Panc1 (cell line): ENCODE measurements at places on chromosomes 5 and 9.

DNA sequence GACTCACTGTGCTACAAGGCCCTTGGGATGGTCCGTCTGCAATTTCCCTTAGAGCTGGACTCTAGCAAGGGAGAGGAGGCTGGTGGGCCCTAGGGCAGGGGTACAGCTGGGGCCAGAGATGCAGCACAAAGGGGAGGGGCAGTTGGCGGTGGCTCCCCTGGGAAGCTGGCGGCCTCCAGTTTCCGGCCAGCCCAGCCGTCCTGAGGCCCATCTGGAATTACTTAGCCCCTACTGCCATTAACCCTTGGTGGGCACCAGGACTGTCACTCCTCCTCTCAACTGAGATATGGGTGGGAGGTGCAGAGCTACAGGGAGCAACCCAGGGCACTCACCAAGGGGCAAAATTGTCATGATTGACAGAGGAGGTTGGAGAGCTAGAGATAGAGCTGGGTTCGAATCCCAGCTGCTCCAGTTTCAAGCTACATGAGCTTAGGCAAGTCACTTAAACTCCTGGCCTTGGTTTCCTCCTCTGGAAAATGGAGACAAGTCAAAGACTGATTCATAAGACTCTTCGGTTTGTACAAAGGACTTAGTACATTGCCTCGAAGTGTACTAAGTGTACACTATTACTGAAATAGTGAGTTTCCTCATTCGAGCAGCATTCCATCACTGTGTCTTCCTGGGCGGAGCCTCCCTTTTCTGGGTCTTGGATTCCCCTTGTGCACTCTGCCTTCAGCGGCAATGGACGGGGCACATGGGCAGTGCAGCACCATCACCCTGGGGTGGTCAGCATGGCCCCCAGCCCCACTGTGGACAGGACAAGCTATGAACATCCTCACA lies 2.7 kb upstream of the PDGFRB start:
- no peak for DNase-seq

- no peak for DNase-seq
Measured at GRCh38 chr9:128696923-128697707, 5.2 kb upstream of the PKN3 start.

DNA sequence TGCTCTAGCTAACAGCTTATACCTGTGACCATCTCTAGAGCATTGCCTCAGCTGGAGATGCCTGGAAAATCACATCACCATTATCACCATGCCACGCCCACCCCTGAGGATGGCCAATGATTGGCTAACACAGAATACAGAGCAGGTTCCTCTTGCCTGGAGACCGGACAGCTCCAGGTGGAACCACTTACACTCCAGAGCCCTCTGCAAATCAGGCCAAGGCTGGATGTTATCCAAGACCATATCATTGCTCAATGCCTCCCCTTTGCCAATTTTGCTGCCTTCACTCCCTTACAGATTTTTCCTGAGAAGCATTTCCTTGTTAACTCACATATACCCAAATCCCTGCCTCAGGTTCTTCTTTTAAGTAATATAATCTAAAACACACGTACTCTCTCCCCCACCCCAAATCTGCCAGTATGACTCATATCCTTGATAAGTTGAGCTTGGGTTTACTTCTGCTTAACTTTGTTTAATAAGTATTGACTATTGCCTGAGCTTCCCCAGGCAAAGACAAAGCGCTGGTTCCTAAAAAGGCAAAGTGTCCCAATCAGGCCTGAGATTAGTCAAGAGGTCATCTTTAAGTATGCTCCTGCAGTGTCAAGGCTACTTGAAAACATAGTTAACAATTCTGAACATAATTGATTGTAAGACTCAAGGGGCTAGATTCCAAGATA lies 309.6 kb downstream of the EPB41L4A start:
- no peak for DNase-seq

GRCh38 chr9:112571624-112572355 lies 85.2 kb downstream of the KIAA1958 start:
- DNase-seq = no peak

GRCh38 chr9:83625178-83625577 lies 2.2 kb downstream of the IDNK start:
- DNase-seq = no peak

- no peak for DNase-seq
Measured at GRCh38 chr9:109652971-109653370, 127.0 kb upstream of the PALM2AKAP2 start.

DNA sequence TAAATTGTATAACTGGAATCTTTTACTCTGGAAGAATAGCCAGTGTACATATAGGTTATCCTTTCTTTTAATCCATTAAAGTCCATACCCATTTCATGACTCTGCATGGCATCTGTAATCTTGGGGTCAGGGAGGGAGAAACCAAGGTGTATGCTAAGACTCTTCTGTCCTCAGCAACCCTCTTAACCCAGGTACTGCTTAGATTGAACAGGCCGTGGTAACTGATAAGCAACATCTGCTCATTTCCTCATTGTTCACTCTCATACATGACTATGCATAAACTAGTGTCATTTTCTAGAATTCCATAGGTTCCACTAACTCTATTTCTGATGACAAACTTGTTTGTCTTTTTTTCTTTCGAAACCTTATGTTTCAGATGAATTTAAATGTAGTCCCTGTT lies 69.3 kb upstream of the IFNE start:
- no peak for DNase-seq

- DNase-seq = no peak
Measured at GRCh38 chr5:163696579-163696887, 191.1 kb downstream of the MAT2B start.

DNA sequence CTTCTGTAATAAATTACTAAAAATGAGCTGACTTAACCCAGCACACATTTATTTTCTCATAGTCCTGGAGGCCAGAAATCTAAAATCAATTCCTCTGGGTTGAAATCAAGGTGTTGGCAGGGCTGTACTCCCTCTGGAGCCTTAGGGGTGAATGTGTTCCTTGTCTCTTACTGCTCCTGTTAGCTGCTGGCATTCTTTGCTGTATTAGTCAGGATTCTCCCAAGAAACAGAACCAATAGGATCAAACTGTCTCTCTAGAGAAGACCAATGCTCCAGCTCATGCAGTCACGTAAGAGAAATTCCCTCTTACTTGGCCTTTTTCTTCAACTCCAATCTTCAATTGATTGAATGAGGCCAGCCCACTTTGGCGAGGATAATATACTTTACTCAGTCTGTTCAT lies 15.3 kb upstream of the CD180 start:
- DNase-seq = no peak

GRCh38 chr9:121317737-121318630 lies 50.0 kb downstream of the GSN start:
- no peak for DNase-seq

- no peak for DNase-seq
Measured at GRCh38 chr9:132192728-132193127, 30.9 kb downstream of the NTNG2 start.

- no peak for DNase-seq
Measured at GRCh38 chr9:131627648-131628458, 82.5 kb downstream of the PRRT1B start.

DNA sequence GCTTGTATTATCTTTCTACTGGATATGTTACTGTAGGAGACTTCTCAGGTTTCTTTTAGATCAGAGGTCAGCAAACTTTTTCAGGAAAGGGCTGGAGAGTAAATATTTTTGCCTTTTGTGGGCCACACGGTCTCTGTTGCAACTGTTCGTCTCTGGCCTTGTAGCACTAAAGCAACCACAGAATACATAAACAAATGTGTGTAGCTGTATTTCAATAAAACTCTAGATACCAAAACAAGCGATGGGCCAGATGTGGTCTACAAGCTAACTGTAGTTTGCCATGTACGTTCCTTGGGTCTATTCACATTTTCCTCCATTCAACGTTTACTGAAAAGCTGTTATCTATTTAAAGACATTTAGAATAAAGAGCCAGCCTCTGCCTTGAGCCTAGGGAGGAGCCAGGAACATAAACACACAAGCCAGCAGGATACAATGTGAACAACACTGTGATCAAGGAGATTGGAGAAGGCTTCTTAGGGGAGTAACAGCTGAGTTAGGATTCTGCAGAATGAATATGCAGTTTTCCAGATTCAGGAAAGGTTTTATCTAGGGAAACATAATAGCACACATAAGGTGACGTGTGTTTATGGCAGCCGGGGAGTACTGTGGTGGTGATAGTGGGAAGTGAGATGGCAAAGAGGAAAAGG lies 33.0 kb upstream of the HOMER1 start:
- no peak for DNase-seq

DNA sequence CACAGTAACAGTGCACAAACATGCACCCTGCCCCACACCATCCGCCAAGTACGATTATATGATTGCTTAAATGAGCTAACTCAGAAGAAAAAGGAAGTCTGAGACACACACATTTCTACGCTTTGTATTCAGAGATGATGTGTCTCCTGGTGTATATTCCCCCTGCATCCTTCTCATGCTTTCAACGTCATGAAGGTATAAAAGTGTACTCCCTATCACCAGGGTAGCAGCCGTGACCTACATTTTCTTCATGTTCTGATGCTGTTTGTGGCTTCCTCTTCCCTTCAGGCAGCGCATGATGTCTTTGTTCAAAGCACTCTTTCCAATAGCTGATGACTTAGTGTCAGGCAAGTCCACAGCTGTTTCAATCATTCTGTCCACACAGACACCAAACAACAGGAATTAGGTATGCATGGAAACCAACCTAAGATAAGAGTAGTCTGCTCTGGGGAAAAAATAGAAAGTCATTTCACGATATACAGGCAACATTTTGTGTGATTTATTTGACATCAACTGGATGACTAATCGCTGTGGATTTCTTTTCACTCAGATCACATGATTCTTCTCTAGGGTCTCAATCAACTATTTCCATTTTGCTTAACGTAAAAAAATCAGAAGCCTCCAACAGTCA lies 269.4 kb upstream of the PTGER4 start:
- no peak for DNase-seq

GRCh38 chr5:160703547-160704189 lies 148.3 kb downstream of the ATP10B start:
- no peak for DNase-seq

DNA sequence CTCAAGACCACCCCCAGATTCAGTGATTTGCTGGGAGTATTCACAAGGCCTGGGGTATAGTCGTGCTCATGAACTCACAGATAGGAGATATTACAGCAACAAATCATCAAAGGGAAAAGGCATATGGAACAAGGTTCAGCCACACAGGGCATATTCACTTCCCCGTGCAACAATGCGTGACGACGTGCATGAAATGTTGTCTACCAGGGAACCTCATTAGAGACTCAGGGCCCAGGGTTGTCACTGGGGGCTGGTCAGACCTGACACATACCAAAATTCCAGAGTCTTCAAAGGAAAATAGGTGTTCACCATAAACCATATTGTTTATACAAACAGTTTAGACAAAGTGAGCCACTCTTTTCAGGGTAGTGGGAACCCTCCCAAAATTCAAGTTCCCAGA lies 212.4 kb downstream of the RFK start:
- DNase-seq = no peak

DNA sequence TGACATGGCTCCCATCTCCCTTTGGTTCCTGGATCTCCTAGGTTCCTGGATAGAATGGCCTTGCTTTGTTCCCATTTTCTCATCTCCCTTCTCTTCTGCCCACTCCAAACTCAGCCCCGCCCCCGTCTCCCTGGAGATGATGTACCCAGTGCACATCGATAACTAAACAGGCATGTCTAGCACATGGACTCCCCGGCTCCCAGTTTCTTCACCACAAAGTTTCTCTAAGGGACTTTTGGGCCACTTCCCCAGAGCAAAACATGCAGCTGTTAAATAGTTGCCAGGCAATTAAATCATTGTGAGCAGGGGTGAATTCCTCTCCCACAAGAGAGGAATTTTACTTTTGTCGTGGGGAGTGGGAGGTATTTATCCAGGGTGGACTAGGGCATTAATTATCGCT lies 259.0 kb downstream of the GADD45G start:
- DNase-seq = no peak

GRCh38 chr5:81154725-81155124 lies 78.4 kb upstream of the CKMT2 start:
- no peak for DNase-seq

DNA sequence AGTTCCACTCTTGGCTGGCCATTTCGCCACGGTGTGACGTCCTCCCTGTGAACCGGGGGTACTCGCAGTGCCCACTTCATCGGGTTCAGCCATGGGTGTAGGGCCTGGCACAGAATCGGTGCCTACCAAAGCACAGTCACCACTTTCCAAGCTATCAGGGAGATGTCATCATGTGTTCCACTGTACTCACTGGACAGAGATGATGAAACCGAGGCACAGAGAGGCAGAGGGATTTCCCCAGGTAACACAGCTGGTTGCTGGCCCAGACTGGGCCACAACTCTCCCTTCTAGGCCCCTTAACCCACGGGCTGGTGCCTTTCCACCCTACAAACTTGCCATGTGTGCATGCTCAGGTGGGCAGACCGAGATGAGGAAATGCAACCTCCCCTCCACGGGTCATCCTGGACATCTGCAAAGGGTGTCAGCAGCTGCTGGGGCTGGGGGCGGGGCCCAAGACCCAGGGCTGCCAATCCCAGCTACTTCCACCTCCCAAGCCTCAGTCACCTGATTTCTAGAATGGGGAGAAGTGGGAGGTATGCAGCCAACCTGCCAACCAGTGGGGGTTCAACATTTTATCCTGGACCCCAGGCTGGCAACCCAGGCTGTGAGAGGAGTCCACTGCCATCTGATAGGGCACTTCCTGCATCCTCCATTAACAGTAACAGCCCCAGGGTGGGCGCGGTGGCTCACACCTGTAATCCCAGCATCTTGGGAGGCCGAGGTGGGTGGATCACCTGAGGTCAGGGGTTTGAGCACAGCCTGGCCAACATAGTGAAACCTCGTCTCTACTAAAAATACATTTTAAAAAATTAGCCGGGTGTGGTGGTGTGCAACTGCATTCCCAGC lies 893 bp upstream of the SH2D3C start:
- DNase-seq = no peak

DNA sequence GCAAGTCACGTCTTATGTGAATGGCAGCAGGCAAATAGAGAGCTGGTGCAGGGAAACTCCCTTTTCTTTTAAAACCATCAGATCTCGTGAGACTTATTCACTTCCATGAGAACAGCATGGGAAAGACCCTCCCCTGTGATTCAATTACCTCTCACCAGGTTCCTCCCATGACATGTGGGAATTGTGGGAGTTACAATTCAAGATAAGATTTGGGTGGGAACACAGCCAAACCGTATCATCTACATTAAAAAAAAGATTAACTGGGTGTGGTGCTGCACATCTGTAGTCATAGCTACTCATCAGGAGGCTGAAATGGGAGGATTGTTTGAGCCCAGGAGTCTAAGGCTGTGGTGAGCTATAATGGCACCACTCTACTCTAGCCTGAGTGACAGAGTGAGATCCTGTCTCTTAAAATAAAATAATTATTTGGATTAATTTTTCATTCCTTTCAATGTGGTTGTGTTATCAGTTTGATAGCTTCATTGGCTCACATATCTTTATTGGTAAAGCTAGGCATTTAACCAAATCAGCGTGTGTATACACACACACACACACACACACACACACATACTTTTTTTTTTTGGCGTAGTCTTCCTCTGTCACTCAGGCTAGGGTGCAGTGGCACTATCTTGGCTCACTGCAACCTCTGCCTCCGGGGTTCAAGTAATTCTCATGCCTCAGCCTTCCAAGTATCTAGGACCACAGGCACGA lies 21.8 kb downstream of the DENND4C start:
- DNase-seq = no peak

- DNase-seq = no peak
Measured at GRCh38 chr5:16687898-16688297, 71.1 kb upstream of the RETREG1 start.

- DNase-seq = no peak
Measured at GRCh38 chr9:16627967-16628366, 242.5 kb downstream of the BNC2 start.
